Hematopoietic multipotent progenitor cell treated with erythropoietin and hydrocortisone succinate and interleukin-3 and kit ligand, for 4 days (in vitro differentiated cells): ENCODE measurements at places on chromosomes 11 and 22.

DNA sequence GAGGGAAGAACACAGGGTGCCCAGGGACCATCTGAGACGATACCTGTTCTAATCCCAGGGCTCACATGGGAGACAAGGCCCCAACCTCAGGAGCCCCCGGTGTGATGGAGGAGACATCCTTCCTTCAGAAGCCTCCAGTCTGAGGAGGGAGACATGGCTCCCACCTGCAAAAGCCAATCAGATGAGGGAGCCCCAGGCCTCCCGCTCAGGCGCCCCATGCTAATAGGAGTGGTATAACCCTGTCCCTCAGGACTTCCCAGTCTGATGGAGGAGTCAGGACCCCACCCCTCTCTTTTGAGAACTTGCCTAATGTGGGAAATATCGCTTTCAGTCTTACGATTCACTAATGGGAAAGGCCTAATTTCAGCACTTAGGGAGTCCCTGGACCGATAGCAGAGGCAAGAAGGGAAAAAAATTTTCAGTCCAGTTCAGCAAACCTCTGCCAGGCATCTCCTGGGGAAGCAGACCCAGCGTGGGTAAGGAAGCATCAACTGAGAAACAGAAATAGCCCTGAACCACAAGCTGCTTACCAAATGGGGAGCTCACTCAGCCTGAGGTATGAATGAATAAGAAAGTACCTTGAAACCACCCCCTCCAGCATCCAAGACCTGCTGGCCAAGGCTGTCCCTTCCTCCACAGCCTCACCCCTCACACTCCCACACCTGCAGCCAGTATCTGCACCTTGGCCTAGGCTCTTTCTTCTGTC is 5.9 kb downstream of the ARRB1 start:
- no peak for DNase-seq

DNA sequence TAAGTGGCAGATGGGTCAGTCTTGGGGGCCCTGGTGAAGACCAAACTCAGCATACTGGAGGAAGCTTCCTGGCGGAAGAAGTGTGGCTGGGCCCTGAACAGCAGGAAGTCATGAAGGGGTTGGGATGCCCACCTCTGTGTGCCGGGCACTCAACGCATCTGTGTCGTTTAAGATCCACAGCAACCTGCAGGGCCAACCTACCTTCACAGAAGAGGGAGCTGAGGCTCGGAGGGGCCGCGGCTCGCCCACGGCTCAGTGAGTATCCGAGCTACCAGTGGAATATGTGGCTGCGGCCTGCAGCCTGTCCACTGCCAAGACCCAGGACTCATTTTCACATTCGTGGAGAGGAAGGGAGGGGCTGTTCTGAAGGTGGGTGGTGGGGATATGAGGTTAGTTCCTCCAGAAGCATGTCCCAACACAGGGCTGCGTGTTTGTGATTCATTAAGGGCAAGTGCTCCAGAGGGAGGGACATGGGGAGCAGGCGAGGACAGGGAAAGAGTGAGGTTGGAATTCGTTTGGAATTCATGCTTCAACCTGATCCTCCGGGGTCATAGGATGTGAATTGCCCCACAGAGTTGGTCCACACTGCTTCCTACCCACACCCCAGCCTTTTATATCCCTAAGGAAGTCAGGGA is 99.6 kb downstream of the MPPED1 start:
- DNase-seq, result no peak

GRCh38 chr22:50581031-50581949 is 1.4 kb downstream of the CHKB start:
- no peak for DNase-seq

DNA sequence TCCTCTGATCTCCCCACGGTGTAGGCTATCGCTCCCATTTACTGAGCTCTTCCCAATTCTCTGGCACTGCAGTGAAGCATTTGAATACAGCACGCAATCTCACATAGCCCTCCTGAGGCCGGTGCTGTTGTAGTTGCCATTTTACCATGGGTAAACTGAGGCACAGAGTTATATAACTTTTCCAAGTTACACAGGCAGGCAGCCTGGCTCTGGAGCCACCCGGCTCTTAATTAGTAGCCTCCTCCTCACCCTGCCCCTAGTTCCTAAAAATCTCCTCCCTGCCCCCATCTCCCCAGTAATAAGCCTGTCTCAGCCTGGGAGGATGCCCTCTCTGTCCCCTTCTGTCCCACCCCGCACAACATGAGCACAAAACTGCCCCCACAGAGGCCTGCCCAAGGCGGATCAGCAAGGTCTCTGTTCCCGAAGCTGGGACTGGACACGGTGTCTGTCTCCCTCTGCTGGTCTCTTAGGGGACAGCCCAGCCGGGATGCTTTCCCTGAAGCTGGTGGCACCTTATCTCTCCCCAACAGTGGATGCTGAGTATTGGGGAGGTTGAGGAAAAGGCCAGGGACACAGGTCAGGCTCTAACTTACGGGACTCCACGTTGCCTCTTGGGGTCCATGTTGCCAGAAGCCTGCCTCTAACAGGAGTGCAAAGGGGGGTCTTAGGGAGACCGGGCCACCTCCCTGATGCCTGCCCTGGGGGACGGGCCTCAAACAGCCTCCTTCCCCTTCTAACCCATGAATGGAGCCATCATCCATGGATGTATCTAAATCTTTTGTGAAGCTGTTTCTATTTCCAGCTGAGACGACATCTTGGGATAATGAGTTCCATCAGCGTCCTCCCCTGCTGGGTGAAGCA is 9.1 kb upstream of the CLCF1 start:
- peak; percentile 92 for DNase-seq

GRCh38 chr22:36196254-36197064 is 5.2 kb downstream of the APOL4 start:
- no peak for DNase-seq

- no peak for DNase-seq
Observed at GRCh38 chr11:60455531-60456042, at the start of gene MS4A1. MS4A1 (plus strand) TSS chr11:60455847; CDS start chr11:60462375, 6,528 bp downstream.

- DNase-seq, result no peak
Observed at GRCh38 chr11:124987096-124987495, 33.1 kb downstream of the CCDC15 start.

DNA sequence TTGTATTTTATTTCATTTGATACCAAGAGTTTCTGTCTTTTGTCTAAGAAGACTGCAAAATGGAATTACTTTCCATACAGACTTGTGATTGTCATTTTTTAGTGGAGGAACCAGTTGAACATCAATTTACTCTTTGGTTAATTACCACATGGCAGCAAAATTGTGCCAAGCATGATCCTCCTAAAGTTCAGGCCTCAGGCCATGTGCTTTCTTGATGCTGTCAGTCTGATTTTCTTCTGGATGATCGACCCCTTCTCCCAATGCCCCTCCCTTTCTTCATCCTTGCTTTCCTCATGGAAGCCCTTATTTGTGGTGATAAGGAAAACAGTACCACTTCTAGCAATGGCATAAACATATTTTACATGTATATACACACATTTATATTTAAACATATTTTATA is 76.2 kb downstream of the SVIP start:
- DNase-seq, result no peak

- DNase-seq, result no peak
Observed at GRCh38 chr11:131446590-131447275, 76.3 kb downstream of the NTM start.

- DNase-seq, result no peak
Observed at GRCh38 chr22:27835446-27835845, 33.9 kb upstream of the MN1 start.

DNA sequence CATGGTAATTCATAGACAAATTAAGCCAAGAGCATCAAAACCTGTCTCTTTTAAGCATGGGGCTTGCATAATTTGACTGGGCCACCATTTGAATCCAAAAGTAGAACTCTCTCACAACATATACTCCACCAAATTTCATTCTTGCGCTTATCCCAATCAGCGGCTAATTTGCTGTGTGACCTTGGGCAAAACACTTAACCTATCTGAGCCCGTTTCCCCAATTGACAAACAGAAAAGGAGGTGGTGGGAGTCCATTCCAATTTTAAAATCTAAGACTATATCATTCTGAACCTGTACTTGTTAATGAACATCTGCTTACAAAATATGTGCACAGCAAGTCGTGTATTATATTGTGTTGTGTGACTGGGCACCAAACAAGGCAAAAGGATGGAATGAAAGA is 338.1 kb upstream of the NARS2 start:
- DNase-seq, result no peak

DNA sequence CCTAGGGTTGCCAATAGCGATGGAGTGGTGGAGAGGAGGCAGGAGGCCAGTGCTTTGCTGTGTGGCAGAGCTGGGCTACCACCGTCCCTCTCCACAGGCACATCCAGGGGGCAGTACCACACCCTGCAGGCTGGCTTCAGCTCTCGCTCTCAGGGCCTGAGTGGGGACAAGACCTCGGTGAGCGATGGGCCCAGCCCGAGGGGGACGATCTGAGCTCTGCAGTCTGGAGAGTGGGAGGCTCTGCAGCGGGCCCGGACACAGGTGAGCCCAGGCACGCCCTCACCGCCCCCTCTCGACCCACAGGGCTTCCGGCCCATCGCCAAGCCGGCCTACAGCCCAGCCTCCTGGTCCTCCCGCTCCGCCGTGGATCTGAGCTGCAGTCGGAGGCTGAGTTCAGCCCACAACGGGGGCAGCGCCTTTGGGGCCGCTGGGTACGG is 2.5 kb downstream of the PKP3 start:
- peak; percentile 68 for DNase-seq

GRCh38 chr11:75286826-75287465 is 46.4 kb downstream of the TPBGL start:
- no peak for DNase-seq

GRCh38 chr11:71988050-71988449 is 10.7 kb upstream of the IL18BP start:
- no peak for DNase-seq

DNA sequence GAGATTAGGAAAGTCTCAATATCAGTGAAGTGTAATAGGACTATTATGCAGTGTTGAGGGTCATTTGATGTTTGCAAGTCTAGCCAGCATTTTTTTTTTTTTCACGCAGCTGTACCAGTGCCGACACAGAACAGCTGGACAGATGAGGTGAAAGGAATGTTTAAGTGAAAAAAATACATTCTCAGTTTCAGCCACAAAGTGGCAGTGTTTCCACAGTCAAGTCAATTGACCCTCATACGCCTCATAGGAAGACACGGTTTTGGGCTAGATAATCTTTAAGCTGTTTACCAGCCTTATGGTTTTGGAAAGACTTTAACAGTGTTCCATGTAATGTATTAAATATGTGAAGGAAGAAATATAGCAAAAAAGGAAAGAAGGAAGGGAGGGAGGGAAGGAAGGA is 349.9 kb upstream of the ANO3 start:
- DNase-seq, result peak; percentile 65

- no peak for DNase-seq
Observed at GRCh38 chr22:38727530-38728451, 22.0 kb downstream of the GTPBP1 start.

DNA sequence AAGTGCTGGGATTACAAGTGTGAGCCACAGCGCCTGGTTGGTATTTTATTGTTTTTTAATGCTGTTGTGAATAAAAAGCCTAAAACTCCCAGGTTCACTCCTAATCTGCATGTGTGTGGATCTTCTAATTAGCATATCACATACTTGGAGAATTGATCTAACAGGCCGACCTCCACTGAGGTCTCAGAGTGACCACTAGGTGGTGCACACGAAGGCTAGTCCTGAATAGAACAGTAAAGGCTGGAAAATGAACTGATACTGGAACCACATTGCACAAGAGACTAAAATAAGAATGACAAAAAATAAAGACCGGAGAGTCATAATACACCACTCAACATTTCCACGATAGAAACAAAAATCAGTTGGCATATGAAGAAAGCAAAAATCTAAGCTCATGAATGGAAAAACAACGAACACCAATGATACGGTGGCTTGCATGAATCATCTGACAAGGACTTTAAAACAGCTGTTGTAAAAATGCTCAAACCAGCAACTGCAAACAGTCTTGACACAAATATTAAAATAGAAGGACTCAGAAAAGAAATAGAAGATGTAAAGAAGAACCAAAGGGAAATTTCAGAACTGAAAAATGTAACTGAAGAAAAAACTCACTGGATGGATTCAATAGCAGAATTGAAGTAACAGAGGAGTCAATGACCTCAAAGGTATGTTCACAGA is 19.2 kb downstream of the PIM3 start:
- DNase-seq, result peak; percentile 78

GRCh38 chr22:46992121-46992731 is 229.8 kb downstream of the TBC1D22A start:
- DNase-seq, result no peak

GRCh38 chr11:64881476-64881875 is 3.1 kb upstream of the EHD1 start:
- DNase-seq, result no peak

- DNase-seq, result peak; percentile 89
Observed at GRCh38 chr11:18802381-18803257, 11.0 kb upstream of the PTPN5 start.

DNA sequence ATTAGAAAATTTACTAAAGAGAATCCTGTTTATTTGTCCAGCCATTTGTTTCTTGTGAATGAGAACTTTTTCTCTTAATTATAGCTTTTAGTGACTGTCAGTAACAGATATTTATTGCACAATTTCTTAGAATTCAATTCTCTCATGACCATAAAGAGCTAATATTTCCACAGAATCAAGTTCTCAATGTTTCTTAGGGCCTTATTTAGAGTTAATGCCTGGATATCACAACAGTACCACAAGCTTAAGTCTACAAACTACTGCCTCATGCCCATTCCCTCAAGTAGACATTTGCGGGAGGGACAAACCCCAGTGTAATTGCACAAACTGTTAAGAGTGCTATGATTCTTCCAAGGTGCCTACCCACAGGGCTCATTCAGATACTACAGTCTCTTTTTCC is 199.7 kb upstream of the POU2AF2 start:
- DNase-seq, result no peak

- no peak for DNase-seq
Observed at GRCh38 chr22:39359659-39360195, 9.9 kb downstream of the SYNGR1 start.

DNA sequence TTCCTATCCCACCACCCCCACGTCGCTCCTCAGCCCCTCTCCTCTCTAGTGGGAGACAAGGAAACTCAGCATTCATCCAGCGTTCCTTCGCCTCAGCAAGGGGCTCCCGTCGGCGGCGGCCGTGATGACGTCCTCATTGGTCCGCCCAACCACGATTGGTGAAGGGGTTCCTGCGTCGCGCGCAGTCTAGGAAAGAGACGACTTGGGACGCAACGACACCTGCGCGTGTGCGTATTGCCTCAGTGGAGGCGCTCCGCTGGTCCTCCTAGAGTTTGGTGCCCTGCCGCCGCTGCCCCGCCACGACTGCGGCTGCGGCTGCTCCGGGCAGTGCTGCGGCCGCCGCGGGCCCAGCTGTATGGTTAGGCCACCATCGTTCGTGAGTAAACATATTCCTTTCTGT is 56.6 kb downstream of the CCDC81 start:
- DNase-seq, result no peak

- peak; percentile 93 for DNase-seq
Observed at GRCh38 chr22:22558972-22559603, at the start of gene PRAME. PRAME (minus strand) TSS chr22:22559265; CDS start chr22:22556832, 2,433 bp downstream.
